ENCODE measurements at places on chromosomes 12 and 14.

DNA sequence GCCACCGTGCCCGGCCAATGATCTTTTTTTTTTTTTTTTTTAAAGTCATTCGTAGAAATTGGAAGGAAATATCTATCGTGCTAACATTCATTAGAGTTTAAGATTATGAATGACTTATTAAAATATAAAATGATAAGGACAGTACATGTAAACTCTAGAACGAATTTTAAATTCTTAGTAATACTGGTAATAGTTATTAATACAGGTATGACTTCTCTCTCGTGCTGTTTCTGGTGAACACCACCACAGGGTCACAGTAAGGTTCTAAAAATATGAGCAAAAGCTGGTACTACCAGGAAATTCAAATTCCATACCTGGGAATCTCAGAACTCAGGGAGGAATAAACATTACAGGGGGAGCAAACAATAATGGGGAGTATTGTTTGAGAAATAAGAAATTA is 26.2 kb downstream of the WNK1 start:
- no peak for DNase-seq

DNA sequence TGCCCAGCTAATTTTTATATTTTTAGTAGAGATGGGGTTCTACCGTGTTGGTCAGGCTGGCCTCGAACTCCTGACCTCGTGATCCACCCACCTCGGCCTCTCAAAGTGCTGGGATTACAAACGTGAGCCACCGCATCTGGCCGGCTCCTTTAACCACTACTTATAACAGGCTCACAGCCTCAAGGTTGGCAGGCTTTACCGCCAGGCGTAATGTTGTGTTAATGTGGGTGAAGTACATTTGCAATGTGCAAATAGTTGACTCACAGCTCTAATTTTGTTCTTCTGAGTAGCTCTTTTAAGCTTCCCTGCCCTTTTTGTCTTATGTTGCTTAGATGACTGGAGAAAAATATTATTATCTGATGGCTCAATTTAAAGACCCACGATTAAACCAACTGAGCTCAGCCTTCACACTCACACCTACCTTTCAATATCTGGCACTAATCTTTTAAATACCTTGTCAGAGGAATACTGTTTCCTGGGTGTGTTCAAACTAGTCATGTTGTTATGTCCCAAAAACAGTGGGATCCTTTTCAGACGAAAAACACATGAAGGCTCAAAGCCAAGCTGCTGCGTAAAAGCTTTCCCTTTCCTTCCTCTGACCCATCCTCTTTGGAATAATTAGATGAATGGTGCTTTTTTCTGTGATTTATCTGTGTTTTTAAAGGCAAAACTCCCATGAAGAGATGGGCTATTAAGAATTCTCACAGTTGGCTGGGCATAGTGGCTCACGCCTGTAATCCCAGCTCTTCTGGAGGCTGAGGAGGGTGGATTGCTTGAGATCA is 57.2 kb upstream of the USP44 start:
- DNase-seq, result no peak

GRCh38 chr14:99670361-99671234 is 13.5 kb upstream of the CYP46A1 start:
- no peak for DNase-seq

DNA sequence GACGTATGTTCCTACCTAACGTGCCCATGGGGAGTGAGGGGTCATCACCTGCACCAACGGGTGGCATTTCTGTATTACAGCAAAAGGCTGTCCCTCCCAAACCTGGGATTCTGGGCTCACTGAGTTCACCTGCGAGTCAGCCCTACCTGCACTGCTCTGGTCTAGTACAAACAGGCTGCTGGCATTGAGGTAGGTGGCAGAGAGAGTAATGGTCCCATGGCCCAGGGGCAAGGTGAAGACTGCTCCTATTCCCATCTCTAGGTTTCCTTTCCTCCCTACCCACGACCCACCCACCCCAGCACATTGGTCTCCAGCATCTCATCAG is 421 bp downstream of the SUOX start:
- no peak for DNase-seq

DNA sequence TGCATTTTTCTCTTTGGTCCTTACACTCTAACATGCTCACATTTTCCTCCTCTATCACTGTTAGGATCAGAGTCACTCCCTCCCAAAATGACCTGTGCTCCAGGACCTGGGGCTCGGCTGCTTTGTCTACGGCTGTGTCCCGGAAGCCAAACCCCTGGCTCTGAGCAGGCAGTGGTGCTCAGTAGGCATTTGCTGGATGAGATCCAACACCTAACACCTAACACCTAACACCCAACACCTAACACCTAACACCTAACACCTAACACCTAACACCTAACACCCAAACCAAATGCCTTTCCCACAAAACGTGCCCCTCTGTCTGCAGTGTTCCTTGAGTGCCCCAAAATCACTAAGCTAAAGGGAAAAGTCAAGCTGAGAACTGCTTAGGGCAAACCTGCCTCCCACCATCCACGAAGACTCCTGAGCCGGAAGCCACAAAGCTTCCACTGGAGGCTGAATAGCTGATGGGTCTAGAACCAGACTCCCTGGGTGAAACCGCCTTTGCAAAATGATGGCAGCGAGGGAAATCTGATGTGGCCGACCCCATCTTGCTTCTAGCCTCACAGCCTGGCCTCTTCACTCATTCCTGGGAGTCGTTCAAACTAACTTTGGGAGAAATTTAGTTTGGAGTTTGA is 29.2 kb downstream of the HSP90AA1 start:
- DNase-seq, result no peak

GRCh38 chr12:100794441-100795173 is at the start of gene ANO4:
Gene ANO4, plus strand, starts transcription at chr12:100794776. Its CDS starts 107,010 bp downstream, at chr12:100901786.
- no peak for DNase-seq

DNA sequence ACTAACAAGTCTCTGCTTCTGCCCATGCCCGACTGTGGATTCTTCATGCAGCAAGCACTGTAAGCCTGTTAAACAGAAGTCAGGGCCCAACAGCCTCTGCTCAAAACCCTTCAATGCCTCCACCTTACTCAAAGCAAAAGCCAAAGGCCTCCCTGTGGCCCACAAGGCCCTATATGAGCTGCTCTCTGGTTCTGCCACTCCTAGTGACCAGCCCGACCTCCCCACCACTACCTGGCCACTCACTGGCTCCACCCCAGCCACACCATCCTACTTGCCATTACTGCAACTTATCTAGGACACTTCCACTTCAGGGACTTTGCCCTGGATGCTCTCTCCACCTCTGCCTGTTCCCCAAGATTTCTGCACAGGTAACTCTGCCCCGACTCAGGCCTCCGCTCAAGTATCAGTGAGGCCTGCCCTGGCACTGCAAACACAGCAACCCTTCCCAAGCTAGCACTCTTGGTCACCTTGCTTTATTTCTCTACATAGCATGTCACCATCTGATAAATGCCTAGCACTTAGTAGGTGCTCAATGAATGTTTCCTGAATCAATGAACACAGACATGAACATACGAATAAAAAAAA is 88.9 kb downstream of the ITPR2 start:
- no peak for DNase-seq

DNA sequence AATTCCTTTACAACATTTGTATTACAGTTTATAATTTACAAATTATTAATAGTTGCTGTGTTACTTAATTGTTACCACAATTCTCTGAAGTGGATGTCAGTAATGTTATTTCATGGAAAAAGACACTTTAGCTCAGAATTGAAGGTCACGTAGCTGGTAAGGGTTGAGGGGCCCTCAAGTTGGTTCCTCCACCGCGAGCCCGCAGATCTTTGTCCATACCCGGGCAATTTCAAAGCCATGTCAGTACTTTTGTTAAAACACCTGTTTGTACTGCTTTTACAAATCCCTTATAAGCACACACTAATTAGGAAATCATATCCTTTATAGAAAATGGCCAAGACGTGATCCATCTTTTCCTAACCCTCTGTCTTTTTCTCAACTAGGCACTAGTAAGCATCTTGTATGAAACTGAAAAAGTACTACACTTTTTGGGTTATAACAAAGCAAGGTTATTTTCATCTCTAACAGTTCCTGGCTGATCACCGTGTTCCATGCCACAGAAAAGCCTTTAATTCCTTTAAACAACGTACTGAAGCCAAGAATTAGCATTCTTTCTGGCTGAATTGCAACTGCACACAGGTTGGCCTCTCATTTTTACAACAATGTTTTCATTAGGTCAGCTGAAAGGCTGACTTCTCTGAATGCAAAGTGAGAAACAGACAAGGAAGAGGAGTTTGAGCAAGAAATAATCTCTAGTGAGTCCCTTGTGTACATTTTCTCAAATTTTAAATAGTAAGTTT is 76.1 kb downstream of the CNTN1 start:
- no peak for DNase-seq

DNA sequence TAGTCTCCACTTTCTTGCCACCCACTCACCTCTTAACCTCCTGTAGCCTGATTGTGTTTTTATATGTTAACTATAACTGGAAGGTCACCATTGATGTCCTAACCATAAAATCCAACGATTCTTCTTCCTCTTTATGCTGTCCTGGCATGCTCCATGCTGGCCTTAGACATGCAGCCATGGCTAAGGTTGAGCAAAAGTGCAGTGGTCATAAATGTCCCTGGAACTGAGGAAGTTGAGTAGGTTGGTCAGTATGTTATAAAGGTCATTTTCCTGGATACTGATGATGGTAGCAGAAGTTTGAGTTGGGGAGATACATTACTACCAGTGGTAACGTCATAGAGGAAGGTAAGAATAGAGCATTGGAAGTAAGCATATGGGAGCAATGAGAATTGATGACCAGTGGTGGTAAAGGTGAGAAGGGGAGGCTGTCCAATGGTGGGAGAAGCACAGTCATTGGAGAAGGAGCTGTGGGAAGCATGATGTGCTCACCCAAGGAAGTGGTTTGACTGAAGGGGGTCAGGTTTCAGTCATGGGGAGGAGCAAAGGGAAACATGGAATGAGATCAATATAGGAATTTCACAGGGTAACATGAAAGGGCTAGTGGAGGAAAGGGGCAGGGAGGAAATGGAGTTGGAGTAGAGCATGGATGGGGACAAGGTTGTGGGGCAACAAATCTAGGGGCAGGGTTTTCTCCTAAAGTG is 240.8 kb downstream of the DACT1 start:
- DNase-seq, result no peak

DNA sequence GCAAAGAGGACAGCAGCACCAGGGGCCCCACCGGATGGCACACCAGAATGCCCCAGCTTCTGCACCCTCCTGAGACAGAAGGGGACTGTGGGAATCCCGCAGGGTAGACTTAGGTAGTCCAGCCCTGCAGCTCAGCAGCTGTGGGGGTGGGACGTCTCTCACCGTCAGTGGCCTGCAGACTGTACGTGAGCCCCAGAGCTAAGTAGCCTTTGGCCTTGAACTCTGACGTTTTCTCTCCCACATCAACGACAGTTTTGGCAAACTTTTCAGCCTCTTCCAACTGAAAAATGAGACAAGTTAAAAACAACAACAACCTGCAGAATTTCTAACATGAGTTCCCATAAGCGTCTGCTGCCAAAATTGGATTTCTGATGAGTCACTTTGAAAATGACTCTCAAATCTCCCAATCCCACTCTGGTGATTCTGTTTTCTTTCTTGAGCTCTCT is 161.4 kb downstream of the TTC7B start:
- DNase-seq, result no peak

- no peak for DNase-seq
These were observed 34.7 kb upstream of the AP4S1 start for GRCh38 chr14:30990770-30991169.

Data from stimulated activated CD4-positive, alpha-beta T cell treated with anti-CD3 and anti-CD28 coated beads, TNF-alpha, amount 100 ng/mL, for 24 hours (primary cell).